Glomerular endothelial cell (primary cell): ENCODE measurements at places on chromosomes 2 and 18. TPM values are rescaled to one million over a fixed set of nuclear protein-coding genes. Genes with fewer than 3 reads are reported as not detected.

- DNase-seq: no peak
Observed at GRCh38 chr2:99399063-99399462, 61.9 kb downstream of the EIF5B start.

Gene NEURL3
- total RNA-seq: 0.68 and 7.0 TPM in 2 replicates

DNA sequence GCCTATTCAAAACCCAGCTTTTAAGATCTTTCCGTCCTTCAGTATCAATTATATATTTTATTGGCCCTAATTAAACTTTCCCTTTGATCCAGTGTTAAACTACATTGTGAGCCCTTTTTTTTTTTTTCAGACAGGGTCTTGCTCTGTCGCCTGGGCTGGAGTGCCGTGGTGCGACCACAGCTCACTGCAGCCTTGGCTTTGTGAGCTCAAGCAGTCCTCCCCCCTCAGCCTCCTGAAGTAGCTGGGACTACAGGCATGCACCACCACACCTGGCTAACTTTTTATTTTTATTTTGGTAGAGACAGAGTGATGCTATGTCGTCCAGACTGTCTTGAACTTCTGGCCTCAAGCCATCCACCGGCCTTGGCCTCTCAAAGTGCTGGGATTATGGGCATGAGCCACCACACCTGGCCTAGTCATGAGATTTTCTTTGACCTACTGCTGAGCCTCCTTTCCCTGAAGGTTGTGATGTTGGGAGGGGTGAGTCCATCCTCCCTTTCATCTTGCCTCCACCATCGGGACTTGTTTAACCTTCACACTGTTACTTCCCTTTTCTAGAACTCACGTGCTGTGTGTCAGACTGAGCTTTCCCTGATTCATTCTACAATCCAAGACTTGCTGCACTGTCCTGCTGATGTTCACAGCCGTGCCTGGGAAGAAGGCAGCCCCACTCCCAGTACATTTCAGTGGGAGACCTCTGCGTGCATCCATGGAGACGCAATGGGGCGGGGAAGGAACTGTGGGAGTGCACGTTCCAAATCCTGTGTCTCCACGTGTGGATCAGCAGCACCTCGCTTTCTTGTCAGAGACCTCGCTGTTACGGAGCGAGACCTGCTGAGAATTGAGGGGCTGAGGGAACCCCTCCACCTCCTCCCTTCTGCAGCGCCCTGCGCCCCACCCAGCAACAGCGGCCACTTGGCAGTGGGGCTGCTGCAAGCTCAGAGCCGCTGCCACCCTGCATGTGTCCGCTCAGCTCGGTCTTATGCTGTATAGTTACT, 10.8 kb downstream of the OXER1 start:
- DNase-seq: no peak

DNA sequence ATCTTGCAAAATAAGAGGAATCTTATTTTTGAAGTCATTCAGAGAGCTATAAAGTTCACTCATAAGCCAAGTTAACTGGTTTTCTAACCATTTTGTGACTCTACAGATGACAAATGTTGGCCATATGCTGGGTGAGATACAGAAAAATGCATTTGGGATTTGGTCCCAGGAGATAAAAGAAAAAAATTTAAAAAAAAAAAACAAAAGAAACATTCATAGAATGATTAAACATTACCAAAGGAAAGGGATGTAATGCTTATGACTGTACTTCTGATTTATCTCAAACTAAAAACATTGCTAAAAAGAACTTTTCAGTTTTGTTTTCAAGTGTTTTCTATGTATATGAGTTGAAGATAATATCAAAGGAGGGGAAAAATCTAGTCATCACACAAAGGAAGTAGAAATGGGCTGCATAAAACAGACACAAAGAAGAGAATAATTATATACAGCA, 43.1 kb downstream of the PELI1 start:
- DNase-seq: no peak

Gene TUBA3E
- total RNA-seq: not detected in 2 replicates

- DNase-seq: no peak
Observed at GRCh38 chr2:190376591-190377245, 31.4 kb upstream of the MFSD6 start.

DNA sequence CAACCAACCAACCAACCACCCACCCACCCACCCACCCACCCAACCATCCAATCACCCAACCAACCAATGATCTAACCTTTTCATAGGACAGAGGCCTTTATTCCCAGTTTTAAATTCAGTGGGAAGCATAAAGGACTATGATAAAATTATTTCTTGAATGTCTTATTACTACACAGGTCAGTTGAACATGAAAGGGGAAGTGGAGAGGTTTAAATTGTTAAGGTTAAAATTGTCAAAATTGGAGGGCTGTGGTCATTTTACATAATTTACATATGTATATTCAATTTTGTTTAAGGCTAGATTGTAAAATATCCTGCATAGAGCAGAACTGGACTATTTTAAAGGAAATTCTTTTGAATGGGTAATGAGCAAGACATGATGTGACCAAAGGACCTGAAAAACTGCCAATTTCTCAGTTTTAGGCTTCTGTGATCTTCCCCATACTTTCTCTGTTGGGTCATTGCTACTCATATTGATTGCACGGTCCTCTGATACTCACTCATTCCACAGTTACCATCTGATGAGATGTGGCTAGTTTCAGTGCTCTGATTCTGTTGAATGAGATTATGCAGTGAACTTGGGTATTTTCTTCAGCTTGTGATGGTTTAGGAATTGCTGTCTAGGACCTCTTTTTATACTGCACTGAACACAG, 127.4 kb downstream of the PLCL1 start:
- DNase-seq: no peak

DNA sequence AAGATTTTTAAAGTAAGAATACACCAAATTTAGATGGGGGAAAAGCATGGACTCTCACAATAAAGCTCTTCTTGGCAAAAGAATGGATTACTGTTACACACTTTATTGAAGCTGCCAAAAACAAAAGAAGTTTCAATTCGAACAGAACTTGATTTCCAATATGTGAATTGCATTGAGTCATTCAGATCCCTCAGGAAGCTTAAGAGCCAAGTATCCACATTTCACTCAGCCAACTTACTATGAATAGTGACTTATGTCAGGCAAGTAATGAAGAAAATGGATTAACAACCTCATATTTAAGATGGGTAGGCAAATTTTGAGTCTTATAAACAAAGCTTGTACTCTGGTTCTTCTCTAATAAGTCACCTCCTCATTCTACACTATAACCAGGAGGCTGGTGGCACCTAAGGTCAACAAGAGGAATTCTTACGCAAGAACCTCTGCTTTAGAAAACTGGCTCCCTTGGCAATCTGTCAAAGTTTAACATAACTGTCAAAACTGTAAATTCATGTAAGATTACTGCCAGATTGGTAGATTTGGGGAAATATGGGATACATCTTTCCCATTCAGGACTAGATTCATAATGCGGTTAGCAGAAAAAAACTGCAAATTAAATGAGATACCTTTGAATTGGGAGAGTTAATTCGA, 6.0 kb downstream of the HADHA start:
- DNase-seq: no peak

- DNase-seq: no peak
Observed at GRCh38 chr2:168997118-168997521, 34.0 kb downstream of the ABCB11 start.

Gene FOXI3
- total RNA-seq: not detected in 2 replicates

Gene CELF4
- not detected in 2 replicates for total RNA-seq

Gene SAG
- total RNA-seq: not detected in 2 replicates

DNA sequence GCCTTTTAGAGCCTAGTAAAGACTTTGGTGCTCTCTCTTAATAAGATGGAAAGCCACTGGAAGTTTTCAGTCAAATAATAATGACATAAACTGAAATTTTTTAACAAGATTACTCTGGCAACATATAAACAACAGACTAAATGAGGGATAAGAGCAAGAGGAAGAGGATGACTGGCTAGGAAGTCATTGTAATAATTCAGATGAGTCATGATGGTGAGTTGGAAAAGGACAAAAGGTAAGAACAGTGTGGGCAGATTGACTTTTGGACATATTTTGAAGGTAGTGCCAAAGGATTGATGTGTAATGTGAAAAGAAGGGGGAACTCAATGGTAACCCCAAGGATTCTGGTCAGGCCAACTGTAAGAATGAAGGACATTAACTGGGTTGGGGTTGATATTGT, 310.3 kb downstream of the NOL4 start:
- DNase-seq: no peak

GRCh38 chr18:66222174-66222573, 381.7 kb downstream of the CDH19 start:
- no peak for DNase-seq

GRCh38 chr18:63808125-63808524, 32.9 kb downstream of the SERPINB7 start:
- DNase-seq: no peak
